ENCODE measurements at places on chromosomes 11 and 22. TPM values are rescaled to one million over a fixed set of nuclear protein-coding genes. Genes with fewer than 3 reads are reported as not detected.

SCGB2A2 gene
- total RNA-seq = not detected

SLCO2B1 gene
- under 0.01 TPM for total RNA-seq

TUG1 gene
- total RNA-seq = 88.1 TPM

XKR3 gene
- not detected for total RNA-seq

C11orf42 gene
- total RNA-seq = under 0.01 TPM

GRCh38 chr11:88849368-88849767, 216.4 kb downstream of the GRM5 start:
- DNase-seq = no peak

DNA sequence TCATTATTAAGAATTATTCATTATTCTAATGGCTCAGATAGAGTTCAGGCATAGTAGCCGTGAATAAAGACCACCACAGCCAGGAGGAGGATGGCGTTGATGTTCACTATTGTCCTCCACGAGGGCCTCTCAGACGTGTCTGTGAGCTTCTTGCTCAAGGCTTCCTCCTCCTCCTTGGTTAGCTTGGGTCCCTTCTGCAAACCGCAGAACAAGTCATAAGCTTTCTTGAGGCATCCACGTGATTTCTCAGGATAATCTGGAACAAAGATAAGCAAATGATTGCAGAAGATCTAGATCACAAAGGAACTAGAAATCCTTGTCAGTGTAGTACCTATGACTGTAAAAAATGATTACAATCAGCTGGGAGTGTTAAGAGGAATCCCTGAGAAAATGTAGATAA, 13.6 kb upstream of the RFPL2 start:
- DNase-seq = peak; percentile 2

DNA sequence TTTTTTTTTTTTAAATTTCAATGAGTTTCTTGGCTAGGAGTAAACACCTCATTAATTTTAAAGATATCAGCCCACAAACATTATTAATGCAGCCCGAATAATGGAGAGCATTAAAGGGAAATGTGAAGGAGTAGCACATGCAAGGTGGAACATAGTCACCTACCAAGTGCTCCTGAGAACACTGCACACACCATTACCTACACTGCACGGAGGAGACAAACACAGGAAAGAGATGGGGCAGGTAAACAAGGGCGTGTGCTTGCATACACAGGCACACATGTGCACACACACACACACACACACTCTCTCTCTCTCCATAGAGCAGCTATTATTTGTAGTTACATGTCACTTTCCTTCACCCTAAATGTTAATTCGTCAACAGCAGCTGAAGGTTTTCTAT, 30.2 kb downstream of the HTR3B start:
- DNase-seq = no peak

DNA sequence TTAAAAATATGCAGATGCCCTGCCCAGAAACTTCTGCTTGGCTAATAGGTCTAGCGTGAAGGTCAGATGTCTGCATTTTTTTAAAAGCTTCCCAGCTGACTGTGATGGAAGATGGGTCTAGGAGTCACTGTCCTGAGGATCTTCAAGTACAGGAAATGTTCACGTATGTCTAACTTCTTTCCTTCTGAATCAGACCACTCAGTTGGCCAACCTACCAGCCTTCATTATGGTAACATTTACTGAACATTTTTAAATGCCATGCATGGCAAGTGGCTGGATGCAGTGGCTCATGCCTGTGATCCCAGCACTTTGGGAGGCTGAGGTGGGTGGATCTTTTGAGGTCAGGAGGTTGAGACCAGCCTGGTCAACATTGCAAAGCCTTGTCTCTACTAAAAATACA, 1.1 kb upstream of the PRG2 start:
- no peak for DNase-seq

DNA sequence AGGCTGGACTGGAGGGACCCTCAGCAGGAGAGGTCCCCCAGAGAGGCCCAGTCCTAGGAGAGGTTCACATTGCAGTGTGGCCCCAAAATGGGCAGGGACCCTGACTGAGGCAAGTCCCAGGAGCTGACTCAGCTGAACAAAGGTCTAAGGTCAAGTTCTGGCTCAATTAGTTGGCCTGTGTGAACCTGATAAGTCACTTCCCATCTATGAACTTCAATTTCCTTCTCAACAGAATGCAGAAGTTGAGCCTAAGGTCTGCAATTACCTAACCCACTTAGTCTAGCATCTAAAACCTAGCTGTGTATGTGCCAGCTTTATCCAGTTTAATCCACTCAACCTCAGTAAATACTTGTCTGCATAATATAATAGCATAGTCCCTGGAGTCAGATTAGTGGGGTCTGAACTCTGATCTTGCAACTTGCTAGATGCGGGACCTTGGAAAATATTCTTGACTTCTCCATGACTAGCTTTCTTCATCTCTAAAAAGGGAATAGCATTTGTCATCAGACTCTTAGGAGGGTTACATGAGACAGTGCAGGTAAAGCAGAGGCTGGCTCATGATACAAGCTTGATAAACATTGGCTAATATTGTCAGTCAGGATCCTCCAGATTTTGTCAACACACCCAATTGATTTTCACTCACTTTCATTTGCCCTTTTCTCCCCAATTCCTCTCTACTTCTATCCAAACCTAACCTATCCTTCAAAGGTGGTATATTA, 465.5 kb downstream of the INSC start:
- DNase-seq = no peak

DNA sequence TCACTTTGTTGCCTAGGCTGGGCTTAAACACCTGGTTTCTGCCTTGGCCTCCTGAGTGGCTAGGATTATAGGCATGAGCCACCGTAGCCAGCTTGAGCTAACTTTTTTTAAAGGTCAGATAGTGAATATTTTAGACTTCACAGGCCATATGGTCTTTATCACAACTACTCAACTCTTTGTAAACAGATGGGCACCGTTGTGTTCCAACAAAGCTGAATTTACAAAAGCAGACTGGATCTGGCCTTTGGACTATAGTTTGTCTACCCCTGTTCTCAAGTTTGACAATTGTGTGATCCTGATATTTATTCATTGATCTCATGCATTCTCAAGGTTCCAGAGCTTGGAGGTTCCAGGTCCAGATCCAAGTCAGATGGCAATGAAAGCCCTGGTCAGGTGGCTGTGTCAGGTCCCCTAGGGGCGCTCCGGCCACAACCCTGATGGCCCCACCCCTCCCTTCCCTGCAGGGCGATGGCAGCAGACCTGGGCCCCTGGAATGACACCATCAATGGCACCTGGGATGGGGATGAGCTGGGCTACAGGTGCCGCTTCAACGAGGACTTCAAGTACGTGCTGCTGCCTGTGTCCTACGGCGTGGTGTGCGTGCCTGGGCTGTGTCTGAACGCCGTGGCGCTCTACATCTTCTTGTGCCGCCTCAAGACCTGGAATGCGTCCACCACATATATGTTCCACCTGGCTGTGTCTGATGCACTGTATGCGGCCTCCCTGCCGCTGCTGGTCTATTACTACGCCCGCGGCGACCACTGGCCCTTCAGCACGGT, 15.8 kb downstream of the P2RY2 start:
- DNase-seq = peak; percentile 35

- DNase-seq = peak; percentile 56
Observed at GRCh38 chr11:44621140-44621681, 55.7 kb downstream of the CD82 start.
